ENCODE measurements at places on chromosomes 1 and 21. TPM values are rescaled to one million over a fixed set of nuclear protein-coding genes. Genes with fewer than 3 reads are reported as not detected.

DNA sequence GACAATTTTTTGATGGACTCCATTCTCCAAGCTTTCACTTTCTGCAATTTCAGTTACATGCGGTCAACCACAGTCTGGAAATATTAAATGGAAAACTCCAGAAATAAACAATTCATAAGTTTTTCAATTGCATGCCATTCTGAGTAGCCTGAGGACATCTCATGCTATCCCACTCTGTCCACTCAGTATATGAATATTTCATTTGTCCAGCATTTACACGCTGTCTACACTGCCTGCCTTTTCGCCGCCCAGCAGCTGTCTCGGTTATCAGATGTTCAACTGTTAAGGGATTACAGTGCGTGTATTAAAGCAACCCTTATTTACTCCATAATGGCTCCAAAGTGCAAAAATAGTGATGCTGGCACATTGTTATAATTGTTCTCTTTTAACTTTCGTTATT, 116.3 kb downstream of the ADSS2 start:
- DNase-seq: no peak

DNA sequence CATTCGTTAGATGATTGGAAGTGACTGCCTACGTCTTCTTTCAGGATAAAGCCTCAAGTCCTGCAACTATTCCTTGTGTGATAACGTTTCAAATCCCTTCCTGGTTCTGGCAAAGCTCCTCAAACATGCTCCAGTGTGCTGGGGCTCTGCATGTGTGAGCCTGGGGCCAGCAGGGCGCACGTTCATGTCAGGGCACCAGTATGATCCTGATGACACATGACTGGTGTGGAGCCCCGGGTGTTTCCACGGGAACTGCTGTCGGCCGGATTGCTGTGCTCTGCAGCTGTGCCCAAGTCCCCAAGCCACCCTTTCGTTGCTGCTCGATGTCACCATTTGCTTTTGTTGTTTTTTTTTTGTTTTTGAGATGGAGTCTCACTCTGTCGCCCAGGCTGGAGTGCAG, 21.3 kb downstream of the KRTAP10-1 start:
- no peak for DNase-seq

GRCh38 chr1:28236656-28237322, 865 bp downstream of the ATP5IF1 start:
- no peak for DNase-seq

GRCh38 chr1:99728494-99729235, 37.8 kb downstream of the FRRS1 start:
- DNase-seq: no peak

- no peak for DNase-seq
Observed at GRCh38 chr1:50424884-50425375, 1.7 kb upstream of the DMRTA2 start.

Gene LMX1A
- total RNA-seq: not detected

Gene HSD17B7
- 24.7 TPM for total RNA-seq

All from activated T-helper 1 cell treated with anti-CD3 and anti-CD28 coated beads, Interleukin-12 subunit alpha, Interleukin-12 subunit beta, Interleukin-2, Interleukin-4 antibody, amounts not matched to agents 30 ng/mL and 10 ng/mL and 1 ng/mL, durations not matched to agents 14 hours and 24 hours and 36 hours (primary cell).